ENCODE measurements at places on chromosomes 6 and 20.

DNA sequence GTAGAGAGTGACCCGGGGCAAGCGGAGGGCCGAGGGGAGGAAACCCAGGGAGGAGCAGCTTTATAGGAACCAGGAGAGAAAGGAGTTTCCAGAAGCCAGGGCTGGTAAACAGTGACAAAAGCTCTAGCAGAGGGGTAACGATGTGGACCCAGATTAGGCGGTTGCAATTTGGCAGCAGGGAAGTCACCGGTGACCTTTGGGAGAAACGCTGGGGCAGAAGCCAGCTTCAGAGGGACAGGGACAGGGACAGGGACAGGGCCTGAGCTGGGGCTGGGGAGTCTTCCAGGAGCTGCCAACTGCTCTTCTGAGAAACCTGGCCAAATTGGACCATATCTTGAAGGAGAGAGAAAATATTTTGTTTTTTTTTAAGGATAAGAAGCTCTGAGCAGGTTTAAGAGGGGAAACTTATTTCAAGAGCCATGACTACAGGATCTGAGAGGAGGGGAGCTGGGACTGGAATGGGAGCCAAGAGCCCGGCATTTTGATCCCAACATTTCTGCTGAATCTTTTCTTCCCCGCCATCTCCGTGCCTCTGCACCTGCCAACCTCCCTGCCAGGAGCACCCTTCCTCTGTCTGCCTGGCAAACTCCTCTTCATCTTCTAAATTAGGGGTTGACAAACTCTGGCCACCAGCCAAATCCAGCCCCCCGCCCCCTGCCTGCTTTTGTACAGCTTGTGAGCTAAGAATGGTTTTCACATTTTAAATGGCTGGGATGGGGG lies 22.6 kb upstream of the PREX1 start:
- no peak for DNase-seq

GRCh38 chr20:5825130-5825719 lies 75.0 kb downstream of the SHLD1 start:
- DNase-seq, result no peak

DNA sequence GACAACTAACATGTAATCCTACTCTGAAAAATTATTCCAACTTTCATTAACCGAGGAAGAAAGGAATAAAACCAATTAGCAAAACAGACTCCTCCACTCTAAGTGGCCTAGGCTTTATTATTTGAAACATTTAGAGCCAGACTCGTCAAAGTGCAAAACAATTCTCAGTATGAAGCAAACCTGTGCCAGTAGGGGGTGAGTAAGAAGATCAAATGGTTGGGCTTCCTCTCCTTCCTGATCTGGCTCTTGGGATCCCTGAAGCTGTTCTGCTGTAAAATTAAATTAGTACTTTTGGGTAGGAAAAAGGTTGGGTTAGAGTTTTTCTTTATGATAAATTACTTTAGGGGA lies 177.6 kb upstream of the MAN1A1 start:
- DNase-seq, result no peak

DNA sequence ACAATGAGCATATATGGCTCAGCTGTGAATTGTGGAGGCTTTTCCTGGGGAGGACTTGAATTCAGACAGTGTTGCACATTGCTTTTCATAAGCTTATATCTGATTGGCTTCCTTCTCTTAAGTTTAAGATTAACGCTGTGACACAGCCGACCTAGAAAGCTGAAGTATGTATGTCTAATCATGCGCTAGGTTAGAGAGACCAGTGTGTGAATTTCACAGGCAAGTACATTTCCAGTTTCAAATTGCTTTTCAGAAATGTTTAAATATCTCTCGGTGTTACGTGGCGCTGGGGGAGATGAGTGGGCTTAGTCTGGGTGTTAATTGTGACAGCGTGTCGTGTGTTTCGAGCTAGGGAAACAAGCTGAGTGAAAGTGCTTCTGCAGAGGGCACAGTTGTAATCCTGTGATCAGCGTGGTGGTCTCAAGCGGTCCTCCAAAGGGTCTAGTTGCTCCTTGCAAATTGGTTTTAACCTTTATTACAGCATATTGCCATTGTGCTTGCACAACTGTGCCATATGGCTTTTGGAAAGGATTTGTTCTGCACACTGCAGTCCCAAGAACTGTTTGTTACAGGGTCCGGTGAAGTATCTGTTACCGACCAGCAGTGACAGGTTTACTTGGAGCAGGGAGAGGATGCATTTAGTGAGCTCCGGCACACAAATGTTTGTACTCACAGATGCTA lies 166.6 kb downstream of the SASH1 start:
- no peak for DNase-seq

DNA sequence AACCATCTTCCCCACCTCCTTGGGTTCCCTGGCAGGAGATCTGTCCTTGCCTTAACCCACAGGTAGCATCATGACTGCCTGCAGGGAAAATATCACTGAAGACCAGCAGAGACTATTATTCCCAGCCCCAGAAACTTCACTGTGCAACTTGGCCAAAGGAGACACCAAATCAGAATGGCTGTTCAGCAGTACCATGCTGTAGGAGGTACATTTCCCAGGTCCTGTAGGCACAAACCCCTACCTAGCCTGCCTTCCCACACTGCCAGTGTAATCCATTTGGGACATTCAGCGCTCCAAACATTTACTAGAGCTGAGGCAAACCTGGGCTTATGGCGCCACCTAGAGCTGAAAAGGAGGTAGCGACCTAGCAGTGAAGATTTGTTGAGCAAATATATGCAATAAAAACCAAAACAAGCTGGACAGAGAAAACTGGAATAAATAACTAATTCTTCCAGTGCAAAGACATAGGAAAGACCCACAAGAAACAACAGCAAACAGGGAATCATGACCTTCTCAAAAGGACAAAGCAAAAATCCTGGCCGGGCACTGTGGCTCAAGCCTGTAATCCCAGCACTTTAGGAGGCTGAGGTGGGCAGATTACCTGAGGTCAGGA lies 60.3 kb downstream of the VTA1 start:
- peak; percentile 20 for DNase-seq

DNA sequence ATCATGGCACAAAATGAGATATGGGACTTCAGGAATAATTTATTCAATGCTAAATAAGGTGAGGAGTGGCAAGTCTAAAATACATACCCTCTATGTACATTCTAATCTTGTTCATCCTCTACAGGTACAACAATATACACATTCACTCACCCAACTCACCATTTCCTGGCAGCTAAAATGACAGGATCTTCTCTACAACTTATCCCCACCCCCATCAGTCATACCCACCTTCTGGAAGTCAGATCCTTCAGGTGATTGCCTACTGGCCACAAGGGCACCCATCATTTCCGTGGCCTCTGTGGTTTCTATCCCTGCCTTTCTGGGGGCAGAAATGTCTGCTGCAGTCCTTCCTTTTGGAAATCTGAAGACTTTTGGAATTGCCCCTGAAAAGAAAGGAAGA lies 22.8 kb upstream of the CRIP3 start:
- DNase-seq, result no peak

GRCh38 chr20:25643716-25644115 lies 19.9 kb upstream of the NANP start:
- DNase-seq, result no peak

DNA sequence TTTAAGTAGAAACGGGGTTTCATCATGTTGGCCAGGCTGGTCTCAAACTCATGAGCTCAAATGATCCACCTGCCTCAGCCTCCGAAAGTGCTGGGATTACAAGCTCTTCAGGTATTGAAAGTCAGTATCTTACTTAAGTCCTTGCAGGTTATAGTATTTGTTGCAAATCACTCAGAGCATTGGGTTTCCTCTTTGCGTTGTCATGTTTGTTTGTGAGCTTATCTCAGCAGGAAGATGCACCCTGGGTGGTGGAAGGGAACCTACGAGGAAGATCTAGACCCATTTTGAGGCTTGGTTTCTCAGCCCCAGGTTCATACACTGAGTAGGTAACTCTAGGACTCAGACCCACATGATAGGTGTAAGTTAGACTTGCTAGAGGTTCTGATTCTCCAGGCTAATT lies 18.6 kb downstream of the MYH7B start:
- no peak for DNase-seq

DNA sequence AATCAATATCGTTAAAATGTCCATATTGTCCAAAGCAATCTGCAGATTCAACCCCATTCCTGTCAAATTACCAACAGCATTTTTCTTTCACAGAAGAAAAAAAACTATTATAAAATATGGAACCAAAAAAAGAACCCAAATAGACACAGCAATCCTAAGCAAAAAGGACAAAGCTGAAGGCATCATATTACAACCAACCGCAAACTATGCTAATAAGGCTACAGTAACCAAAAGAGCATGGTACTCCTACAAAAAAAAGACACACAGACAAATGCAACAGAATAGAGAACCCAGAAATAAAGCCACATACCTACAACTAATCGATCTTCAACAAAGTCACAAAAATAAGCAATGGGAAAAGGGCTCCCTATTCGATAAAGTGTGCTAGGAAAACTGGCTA lies 49.2 kb downstream of the RNGTT start:
- no peak for DNase-seq

- no peak for DNase-seq
Observed at GRCh38 chr6:110020888-110021287, 42.8 kb downstream of the GPR6 start.

GRCh38 chr20:62382306-62383198 lies 4.4 kb upstream of the RPS21 start:
- DNase-seq, result peak; percentile 48

DNA sequence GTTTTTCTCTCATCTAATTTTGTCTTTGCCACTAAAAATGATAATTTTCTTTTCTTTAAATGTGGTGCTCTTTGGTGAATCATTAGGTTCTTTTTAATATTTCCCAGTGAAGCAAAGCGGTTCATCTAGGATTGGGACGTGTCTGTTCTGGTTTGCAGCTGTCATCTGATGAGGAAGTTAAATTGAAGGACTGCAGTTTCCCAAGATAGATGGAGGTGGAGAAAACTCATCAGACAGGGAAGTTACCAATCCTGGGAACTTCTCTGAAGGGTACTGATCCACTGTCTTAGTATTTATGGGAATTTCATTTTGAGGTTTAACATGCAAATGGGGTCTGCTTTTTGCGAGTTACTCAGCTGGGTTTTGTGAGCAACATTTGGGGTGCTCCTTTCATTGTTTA lies 2.4 kb upstream of the AARS2 start:
- DNase-seq, result no peak

GRCh38 chr6:26338810-26339209 lies 26.2 kb upstream of the BTN3A2 start:
- DNase-seq, result no peak

- DNase-seq, result no peak
Observed at GRCh38 chr6:142903812-142904211, 41.2 kb downstream of the HIVEP2 start.

DNA sequence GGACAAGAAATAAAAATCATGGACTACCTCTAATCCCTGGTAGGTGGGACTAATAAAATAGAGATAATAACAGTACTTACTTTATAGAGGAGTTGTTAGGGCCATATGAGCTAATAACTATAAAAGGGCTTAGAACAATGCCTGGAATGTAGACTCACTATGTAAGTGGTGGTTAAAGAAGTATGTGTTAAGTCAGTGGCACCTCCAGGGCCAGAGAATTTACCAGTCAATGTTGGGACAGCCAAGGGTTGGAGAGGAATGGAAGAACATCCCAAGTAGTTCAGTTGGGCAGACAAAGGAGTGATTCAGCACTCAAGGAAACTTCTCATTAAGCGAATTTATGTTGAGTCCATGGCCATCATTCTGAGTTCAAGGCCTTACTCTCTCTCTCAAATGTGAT lies 116.8 kb downstream of the OTOR start:
- no peak for DNase-seq

- DNase-seq, result no peak
Observed at GRCh38 chr6:75842191-75842590, 93.2 kb downstream of the MYO6 start.

- DNase-seq, result no peak
Observed at GRCh38 chr20:8331740-8332412, 199.8 kb downstream of the PLCB1 start.

DNA sequence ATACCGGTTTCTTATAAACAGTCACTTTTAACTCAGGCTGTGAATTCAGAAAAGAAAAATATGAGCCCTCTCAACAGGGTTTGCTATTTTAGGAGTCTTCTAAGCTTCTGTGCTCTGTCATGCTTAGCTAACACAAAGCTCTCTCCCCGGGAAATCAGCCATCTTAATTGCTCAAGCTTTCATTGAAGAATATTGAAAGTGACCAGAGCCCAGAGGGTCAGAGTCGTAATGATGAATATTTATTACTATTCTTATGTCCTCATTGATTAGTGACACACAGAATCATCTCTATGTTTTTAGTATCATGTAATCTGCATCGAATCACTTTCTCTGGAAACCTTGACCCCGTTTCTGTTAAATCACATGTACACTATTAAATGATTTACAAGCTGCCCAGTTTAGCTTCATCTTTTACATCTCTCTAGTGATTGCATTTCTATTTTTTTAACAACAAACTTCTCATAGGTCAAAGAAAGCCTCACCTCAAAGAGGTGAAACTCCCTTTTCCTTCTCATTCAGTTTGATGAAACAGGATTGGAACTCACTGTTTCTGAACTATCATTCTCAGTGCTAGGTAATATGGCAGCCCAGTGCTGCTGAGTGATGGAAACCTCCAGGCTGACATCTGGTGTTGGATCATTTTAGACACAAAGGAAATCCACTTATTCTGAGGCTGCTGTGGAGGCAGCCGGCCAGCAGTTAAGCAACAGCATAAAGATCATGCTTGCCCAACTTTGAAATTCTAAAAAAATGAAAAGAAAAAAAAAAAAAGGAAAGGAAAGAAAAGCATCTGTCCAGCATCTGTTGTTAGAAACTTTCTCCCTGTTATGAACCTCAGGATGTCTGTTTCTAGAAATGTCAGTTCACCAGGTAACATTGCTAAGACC lies 96.3 kb downstream of the RFPL4B start:
- peak; percentile 47 for DNase-seq

DNA sequence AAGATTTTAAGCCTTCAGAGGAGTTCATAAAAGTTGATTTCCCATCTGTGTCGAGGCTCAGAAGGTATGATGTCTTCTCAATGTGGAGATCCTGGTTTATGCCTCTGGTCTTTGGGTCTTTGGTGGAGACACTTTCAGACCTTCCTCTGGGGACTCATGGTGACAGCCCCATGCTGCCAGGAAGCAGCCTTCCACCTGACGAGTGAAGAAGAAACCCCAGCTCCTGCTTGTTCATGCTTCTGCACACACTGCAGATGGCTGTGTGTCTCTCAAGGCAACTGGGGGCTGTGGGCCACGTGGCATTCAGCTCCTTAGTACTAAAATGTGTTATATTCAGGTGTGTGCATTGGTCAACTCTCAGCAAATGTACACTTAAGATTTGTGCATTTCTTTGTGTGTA lies 4.9 kb upstream of the SCP2D1 start:
- DNase-seq, result no peak

GRCh38 chr6:144769142-144769541 lies 484.0 kb downstream of the UTRN start:
- no peak for DNase-seq

GRCh38 chr6:73471686-73472290 lies 10.3 kb downstream of the MTO1 start:
- DNase-seq, result no peak

DNA sequence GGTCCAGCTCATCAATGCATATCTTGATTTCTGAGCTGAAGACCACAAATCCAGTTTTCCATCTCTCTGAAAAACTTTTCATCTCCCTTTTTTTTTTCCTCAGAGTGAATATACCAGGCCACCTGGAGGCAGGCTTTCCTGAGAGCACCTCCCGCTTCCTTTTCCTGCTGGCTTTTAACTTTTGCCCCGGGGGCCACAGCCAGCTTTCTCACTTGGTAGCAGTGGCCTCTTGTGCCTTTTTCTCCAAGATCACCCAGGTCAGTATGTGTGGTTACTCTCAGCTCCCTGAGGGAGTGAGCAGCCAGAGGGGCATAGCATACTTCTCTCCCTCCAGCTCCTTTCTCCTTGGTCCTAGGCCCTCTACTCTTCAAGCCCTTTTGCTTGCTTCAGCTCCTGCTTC lies at the start of gene BTN1A1:
Gene BTN1A1, plus strand, starts transcription at position 202 of the 400 bp plus-strand sequence. CDS start 984 bp downstream, outside the sequence.
- DNase-seq, result no peak

Measured in midbrain (tissue), 1 donor.